NCI-H526 treated with DMSO at 0.1 percent for 48 hours (cell line): ENCODE measurements at places on chromosomes 1 and 21.

- DNase-seq, result no peak
Measured at GRCh38 chr1:186960861-186961260, 132.1 kb downstream of the PLA2G4A start.

GRCh38 chr1:116391185-116391584 is 18.1 kb downstream of the ATP1A1 start:
- no peak for DNase-seq

- no peak for DNase-seq
Measured at GRCh38 chr21:44006017-44006619, 6.0 kb upstream of the TRAPPC10 start.

- no peak for DNase-seq
Measured at GRCh38 chr1:45122724-45123123, 83.7 kb downstream of the ZSWIM5 start.

DNA sequence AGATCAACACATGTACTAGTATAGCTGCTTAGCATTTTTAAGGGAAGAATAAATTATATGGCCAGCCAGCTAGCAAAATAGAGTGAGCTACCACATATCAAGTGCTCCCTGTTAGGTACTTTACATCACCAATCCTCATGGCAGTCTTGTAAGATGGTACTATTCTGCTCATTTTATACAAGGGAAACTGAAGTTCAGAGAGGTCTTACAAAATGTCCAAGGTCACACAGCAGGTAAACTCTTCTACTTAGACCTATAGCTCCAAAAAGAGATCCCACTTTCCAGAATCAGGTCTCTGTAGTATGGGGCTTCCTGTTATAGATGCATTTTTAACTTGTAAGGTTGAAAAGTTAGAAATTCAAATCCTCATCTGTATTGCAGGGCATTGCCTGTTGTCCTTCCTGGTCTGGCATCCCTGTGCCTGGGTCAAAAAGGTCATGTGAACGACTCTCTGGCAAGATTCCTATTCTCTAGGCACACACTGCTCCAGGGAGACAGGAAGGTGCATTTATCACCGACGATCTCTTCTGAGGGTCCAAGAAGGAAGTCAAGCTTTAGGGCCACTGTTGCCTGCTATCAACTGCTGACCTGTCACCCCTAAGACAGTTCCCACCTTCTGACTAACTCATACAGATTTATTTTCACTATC is 41.1 kb downstream of the TRIT1 start:
- no peak for DNase-seq

DNA sequence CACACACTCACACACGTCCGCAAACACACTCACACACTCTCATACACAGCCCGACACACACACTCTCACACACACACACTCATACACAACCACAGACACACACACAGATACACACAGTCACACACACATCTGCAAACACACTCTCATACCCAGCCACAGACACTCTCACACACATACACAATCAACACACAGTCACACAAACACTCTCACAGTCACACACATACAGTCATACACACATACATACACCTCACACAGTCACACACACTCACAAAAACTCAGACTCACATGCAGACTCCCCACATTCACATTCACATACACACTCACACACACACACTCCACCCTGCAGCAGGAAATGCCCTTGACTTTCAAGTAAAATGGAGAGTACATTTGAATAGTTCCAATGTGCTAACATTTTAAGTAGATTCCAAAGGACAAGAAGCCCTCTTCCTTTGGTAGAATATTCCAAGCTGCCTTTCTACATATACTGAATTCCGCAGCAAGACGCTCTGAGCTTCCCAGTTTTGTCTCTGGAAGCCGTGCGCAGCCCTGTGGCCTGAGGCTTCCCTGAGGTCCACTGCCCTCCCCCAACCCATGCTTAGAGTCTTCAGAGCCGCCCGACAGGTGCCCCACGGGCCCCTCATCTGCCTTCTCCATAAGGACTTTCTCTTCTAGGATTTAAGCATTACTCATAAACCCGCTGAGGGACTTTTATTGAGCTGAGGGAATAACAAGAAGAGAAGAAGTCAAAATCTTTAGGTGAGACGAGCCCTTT is 9.7 kb downstream of the BATF3 start:
- no peak for DNase-seq

DNA sequence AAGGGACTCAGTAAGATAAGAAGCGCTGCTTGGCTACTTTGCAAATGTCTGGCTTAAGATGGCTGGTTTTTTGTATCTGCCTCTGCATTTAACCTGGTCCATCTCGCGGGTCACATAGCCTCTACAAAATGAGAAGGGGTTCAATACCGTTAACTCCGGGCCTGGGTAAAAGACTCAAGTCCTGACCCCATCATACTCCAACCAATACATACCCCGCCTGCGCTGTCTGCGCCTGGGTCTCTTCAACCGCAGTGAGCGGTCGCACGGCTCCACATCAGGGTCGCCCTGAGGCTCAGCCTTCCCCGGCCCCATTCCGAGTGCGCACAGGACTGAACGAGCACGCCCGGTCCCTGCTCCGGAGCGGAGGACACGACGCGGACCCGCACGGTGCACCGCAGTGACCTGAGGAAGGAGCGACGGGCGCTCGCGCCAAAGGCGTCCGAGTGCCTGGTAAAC is 558 bp upstream of the PGD start:
- DNase-seq, result peak; percentile 47

GRCh38 chr1:226655251-226656163 is 83.6 kb downstream of the ITPKB start:
- no peak for DNase-seq

DNA sequence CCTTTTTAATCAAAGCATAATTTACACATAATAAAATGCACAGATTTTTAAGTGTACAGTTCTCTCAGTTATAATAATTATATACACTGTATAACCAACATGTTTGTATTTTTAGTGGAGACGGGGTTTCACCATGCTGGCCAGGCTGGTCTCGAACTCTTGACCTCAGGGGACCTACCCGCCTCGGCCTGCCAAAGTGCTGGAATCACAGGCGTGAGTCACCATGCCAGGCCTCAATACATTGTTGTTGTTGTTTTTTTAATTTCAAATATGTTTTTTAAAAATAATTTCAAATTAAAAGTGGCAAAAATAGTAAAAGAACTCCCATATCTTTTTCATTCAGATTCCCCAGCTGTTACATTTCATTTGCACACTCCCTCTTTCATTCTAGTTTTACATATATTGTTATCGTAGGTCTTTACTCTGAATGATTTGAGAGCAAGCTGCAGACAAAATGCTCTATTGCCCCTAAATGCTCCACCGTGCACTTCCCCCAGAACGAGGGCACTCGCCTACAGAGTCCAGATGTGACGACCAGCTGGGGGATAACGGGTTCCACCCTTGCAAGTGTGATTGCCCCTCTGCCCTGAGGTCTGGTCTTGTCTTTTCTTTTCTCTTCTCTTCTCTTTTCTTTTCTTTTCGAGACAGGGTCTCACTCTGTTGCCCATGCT is 19.2 kb upstream of the RD3 start:
- no peak for DNase-seq

GRCh38 chr1:213387380-213388015 is 336.5 kb downstream of the RPS6KC1 start:
- no peak for DNase-seq

- no peak for DNase-seq
Measured at GRCh38 chr21:33360281-33360680, 35.5 kb downstream of the IFNAR1 start.

DNA sequence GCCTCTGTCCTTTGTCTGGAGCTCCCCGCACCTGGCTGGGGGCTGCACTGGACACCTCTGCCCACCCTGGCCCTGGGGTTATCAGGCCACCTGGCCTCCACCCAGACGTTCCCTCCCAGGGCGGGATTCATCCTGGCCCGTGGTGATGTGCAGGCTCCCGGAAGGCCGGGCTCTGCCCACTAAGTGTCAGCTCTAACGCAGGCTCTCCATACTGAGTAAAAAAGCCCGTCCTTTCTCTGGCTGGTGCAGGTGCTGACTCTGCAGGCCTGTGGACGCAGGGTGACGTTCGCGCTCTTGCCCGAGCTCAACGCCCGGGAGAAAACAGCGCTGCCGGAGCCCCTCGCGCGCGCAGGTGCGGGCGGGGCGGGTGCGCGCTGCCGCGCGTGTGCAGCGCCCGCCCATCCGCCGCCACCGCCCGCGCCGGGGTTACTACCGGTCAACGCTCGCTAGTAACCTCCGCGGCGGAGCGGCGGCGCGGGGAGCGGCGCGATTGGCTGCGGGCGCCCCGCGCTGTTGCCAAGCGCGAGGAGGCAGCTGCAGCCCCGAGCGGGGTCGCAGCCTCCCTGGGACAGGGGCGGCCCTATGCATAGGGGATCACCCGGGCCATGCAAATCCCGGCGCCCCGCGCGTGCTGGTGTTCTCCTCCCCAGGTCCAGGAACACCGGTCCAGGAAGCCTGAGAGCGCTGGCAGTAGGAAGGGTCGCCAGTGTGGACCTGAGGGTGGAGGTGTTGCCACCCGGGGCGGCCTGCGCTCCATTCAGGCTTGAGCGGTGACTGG is 15.7 kb downstream of the ABCG1 start:
- peak; percentile 71 for DNase-seq

- no peak for DNase-seq
Measured at GRCh38 chr1:20571427-20571826, 17.5 kb upstream of the CDA start.

DNA sequence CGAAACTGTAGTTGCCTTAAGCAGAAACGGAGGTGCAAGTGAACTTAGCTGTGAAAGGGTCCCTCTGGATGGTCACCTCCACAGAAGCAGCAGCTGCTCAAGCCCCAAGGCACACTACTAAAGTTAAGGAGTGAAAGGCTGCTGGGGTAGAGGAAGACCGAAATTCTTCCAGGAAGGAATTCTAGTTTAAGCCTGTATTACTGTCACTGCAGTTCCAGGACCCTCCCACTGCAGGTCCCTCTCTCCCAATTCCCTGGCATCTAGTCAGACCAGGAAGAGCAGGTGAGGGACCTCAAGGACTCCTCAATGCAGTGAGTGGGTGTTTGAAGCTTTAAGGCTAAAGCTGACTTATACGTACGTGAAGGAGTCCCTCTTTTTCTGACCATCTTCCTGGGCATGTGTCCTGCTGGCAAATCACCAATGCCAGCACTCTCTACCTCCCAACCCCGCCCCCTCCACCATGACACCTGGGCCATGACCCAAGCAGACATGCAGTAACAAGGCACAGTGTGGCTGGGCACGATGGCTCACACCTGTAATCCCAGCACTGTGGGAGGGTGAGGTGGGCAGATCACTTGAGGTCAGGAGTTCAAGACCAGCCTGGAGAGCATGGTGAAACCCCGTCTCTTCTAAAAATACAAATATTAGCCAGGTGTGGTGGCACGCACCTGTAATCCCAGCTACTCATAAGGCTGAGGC is 57.2 kb downstream of the TGFBR3 start:
- peak; percentile 40 for DNase-seq

DNA sequence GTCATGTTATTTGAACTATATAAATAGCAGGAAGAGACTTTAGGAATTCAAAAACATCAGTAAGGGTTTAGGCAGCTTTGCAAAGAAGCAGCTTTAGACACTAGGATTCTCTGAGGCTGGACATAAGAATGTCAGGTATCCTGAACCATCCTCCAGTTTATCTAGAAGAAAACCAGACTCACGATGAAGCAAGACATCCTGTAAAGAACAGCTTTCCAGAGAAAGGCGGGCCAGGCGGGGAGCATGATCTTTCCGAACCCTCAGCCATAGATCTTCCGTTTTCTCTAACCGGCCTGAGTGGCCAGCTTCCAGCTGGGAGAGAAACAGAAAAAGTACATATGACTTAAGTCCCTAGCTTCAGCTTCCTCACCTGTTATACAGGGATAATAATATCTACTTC is 39.3 kb upstream of the RBBP5 start:
- no peak for DNase-seq

DNA sequence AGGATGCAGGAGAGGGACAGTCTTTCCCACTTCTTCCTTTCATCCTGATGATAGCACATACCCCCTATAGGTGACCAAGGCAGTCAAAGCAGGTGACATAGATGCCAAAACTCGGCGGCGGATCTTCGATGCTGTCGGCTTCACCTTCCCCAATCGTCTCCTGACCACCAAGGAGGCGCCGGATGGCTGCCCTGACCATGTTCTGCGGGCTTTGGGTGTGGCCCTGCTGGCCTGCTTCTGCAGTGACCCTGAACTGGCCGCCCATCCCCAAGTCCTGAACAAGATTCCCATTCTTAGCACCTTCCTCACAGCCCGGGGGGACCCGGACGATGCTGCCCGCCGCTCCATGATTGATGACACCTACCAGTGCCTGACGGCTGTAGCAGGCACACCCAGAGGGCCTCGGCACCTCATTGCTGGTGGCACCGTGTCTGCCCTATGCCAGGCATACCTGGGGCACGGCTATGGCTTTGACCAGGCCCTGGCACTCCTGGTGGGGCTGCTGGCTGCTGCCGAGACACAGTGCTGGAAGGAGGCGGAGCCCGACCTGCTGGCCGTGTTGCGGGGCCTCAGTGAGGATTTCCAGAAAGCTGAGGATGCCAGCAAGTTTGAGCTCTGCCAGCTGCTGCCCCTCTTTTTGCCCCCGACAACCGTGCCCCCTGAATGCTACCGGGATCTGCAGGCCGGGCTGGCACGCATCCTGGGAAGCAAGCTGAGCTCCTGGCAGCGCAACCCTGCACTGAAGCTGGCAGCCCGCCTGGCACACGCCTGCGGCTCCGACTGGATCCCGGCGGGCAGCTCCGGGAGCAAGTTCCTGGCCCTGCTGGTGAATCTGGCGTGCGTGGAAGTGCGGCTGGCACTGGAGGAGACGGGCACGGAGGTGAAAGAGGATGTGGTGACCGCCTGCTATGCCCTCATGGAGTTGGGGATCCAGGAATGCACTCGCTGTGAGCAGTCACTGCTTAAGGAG is 2.9 kb downstream of the NCDN start:
- DNase-seq, result no peak

GRCh38 chr1:17549384-17549783 is 9.9 kb downstream of the ARHGEF10L start:
- DNase-seq, result no peak

GRCh38 chr21:16965424-16965823 is 547.4 kb upstream of the CXADR start:
- DNase-seq, result no peak

DNA sequence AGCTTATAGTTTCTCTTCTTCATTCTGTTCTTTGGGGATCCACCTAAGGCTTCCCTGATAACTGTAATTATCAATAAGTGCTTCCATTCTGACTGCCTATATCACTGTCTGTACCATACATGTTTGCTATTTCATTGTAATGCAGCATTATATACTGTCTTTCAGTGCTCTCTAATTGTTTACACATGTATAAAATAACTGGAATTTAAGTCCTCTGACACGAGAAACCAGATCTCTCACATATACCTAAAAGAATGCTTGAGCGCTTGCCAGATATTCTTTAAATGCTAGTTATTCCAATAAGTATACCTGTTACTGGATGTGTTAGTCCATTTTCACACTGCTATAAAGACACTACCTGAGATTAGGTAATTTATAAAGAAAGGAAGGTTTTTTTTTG is 34.7 kb downstream of the CELF3 start:
- DNase-seq, result no peak

GRCh38 chr1:193537266-193538002 is 351.0 kb upstream of the B3GALT2 start:
- DNase-seq, result no peak

GRCh38 chr1:182279724-182280503 is 111.7 kb downstream of the GLUL start:
- DNase-seq, result peak; percentile 54
